NCI-H524 (cell line): ENCODE measurements at places on chromosomes 6 and 20.

DNA sequence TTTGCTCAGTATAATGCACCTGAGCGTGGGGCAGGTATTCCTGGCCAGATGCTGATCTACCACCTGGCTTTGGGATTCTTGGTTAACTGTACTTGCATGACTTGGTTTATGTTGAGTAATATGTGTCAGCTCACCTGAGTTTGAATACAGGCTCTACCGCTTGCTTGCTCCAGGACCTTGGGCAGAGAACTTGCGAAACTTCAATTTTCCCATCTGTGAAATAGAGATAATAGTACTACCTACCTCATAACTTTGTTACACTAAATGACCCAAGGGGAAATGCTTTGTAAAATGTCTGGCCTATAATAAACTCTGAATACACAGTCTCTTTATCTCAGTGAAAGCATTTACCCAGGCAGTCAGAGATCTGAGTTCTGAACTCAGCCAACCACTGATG, 51.8 kb downstream of the SCAND1 start:
- DNase-seq, result no peak

DNA sequence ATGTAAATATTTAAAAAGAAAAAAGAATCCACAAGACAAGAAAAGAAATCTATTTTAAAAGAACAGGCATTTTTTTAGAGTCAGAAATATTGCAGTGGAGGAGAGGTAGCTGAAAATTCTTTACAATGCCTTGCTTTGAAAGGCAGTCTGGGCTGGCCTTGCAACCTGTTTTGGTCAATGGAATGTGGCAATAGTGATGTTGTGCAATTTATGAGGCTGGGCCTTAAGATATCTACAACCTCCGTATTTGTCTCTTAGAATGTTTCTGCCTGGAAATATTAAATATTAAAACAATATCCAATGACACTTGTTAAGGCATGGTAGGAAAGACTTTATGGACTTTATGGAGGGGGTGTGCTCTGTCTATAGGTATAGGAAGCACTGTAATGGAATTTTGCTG, 14.8 kb upstream of the SCGN start:
- DNase-seq, result no peak

DNA sequence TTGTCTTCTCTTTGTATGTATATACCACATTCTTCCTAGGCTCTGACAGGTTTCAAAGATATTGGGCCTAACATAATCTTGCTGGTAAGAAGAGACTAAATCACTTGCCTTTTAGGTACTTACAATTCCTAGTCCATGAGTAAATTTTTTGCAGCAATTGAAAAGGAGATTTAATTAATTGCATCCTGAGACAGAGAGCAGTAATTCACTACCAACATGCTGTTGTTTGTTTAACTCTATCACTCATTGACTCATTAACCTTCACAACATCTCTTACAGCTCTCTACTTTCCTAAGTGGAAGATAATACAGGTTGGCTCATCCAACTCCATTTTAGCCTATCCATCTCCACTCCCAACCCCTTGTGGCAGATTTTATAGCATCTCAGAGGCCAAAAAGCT, 280.4 kb downstream of the ALDH8A1 start:
- no peak for DNase-seq

- DNase-seq, result no peak
Measured at GRCh38 chr6:32759669-32760068, 3.7 kb downstream of the HLA-DQB2 start.

- DNase-seq, result no peak
Measured at GRCh38 chr6:38404355-38404754, 235.4 kb downstream of the BTBD9 start.

DNA sequence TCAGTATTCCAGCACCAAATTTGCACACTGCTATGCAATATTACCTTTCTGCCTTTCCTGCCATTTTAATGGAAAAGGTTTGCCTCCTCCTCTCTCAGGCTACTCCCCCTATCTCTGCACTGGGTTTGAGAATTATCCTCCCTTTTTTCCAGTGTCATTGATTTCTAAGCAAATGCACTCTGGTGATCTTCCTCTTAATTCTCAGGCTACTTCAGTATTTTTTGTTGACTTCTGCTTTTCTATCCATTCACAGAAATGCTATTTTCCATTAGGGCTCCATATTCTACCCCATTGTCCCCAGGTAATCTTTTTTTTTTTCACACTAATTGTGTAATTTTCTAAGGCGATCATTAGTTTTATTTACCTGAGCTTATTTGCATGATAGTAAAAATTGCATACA, 144.0 kb downstream of the GJA1 start:
- no peak for DNase-seq

DNA sequence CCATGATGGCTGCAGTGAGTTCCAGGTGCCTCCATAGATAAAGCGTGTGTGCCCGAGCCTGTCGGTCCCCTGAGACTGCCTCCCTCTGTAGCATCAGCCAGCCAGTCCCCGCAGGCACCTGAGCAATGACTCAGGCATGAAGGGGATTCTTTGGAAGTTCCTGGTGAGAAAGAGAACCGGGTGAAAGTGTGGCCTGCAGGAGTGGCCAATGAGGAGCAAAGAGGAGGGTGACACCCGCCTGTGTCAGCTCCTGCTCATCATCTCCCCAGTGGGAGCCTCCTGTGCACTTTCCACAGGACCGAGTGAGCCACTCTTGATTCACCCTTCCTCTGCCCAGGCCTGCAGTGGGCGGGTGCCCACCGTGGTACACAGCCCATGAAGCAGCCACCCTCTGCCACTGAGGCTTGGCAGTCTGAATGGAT, 71.2 kb upstream of the PTPN1 start:
- no peak for DNase-seq

DNA sequence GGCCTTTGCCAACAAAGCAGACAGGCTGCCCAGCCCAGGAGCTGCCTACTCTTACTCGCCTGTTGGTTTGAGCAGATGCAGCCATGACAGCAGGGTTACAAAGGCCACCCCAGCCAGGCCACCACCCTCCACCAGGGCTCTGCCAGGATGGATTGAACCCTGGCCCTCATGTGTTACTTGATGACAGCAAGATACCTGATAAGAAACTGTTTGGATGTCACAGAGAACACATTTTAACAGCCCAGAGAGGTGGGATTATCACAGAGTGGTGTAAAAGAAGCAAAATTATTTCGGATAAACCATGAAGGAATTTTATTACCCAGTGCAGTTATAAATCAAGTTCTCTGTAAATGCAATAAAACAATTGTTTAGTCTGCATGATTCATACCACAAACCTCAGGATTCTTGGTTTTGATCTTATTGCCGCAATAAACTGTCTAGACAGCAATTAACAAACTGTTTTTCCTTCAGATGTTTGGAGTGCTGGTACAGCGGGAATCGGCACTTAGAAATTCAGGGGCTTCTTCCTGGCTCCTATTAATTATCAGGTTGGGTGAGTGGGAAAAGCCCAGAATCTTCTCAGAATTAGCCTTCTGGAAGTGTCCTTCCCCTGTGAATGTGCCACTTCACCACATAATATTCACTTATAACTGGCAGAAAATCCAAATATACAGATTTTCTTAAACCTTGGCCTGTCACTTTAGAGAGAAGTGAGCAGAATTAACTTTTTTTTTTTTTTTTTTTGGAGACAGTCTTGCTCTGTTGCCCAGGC, 58.0 kb upstream of the SALL4 start:
- no peak for DNase-seq

DNA sequence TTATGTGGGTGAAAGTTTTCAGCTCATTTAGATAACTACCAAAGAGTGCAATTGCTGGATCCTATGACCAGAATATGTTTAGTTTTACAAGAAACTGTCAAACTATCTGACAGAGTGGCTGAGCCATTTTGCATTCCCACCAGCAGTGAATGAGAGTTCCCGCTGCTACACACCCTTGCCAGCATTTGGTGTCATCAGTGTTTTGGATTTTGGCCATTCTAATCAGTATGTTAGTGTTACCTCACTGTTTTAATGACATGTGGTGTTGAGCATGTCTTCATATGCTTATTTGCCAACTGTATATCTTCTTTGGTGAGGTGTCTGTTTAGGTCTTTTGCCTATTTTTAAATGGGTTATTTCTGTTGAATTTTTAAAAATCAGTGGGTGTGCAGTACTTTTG, 120.9 kb downstream of the CFAP61 start:
- no peak for DNase-seq

DNA sequence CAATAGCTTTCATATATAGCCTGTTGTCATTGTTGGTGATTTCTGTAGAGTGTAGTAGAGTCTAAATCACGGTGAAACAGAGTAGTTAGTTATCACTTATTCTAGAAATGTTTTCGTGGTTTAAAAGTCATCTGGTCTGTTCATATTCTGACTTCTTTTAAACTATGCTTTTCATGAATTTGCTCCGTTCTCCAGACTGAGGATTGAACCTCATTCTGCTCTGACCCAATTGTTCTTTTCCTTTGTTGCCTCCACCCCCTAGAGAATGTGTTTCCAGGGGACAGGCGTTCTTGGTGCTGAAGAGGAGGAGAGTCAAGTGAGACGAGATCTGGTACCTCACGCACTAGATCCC, 748 bp upstream of the ZNF292 start:
- peak; percentile 83 for DNase-seq

GRCh38 chr6:111957623-111958315, 84.5 kb upstream of the FYN start:
- peak; percentile 53 for DNase-seq

- DNase-seq, result no peak
Measured at GRCh38 chr20:59895908-59896307, 37.5 kb downstream of the SYCP2 start.

- no peak for DNase-seq
Measured at GRCh38 chr6:42923666-42924065, 5.6 kb upstream of the CNPY3 start.

DNA sequence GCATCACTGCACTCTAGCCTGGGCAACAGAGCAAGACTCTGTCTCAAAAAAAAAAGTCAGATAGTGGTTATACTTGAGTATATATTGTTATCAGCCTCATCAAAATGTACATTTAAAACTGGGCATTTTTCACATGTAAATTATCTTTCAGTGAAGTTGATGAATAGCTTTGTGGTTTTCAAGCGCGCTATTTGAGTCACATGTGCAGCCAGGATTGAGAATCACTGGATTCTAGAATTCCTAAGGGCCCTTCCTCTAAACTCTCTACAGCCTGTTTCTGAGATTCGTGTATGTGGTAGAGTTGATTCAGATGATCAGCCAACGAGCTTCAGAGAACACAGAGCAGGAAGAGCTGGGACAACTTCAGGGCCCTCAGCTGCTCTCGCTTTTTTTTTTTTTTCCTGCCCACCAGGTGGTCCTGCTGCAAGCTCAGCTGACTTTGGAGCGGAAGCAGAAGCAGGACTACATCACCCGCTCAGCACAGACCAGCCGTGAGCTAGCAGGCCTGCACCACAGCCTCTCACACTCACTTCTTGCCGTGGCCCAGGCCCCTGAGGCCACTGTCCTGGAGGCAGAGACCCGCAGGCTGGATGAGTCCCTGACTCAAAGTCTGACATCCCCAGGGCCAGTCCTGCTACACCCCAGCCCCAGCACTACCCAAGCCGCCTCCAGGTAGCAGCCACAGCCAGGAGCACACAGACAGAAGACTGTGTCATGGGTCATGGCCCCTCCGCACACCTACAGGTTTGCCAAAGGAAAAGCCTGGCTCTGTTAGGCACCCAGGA, 18.3 kb downstream of the C20orf173 start:
- DNase-seq, result no peak

- no peak for DNase-seq
Measured at GRCh38 chr6:107330168-107330567, 129.2 kb downstream of the PDSS2 start.

- DNase-seq, result no peak
Measured at GRCh38 chr6:112781241-112781640, 434.1 kb downstream of the RFPL4B start.

DNA sequence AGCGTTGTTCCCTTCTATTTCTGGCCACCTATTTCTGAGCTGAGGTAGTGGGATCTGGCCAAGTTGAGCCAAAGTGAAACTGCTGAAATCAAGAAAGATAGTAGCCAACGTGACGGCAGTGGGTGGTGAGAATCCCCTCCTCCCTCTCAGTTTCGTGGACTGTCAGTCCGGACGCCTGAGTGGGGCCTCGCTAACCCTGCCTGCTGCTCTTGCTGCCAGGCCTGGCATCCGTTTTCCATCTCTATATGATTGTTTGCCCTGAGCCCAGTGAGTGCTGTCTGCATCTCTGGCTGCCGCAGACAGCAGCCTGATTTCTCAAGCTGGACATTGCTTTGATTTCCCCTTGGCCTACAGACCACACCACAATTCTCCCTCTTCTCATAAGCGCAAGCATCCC, 23.5 kb upstream of the PAX1 start:
- no peak for DNase-seq

GRCh38 chr6:149484733-149485700, at the start of gene ZC3H12D:
Gene ZC3H12D, minus strand, starts transcription at chr6:149485014. Its CDS starts 10,471 bp downstream, at chr6:149474543.
- no peak for DNase-seq

GRCh38 chr20:18567739-18568091, 483 bp downstream of the SMIM26 start:
- DNase-seq, result peak; percentile 30

DNA sequence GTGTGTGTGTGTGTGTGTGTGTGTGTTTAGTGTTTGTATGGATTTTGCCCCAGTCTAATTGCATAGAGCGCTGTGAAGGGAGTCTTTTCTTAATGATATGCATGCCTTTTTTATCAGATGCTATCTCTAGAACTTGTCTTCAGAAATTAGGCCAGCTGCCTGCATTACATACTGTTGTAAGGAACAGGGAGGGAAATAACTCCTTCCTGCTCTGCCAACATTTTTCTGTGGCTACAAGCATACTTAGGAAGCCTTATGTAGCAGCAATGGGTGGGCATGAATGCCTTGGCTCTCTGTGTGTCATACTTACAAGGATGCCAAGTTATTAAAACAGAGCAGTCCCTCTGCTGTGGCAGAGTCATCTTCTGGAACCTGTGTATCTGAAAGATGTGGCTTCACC, 8.0 kb upstream of the COL21A1 start:
- no peak for DNase-seq

DNA sequence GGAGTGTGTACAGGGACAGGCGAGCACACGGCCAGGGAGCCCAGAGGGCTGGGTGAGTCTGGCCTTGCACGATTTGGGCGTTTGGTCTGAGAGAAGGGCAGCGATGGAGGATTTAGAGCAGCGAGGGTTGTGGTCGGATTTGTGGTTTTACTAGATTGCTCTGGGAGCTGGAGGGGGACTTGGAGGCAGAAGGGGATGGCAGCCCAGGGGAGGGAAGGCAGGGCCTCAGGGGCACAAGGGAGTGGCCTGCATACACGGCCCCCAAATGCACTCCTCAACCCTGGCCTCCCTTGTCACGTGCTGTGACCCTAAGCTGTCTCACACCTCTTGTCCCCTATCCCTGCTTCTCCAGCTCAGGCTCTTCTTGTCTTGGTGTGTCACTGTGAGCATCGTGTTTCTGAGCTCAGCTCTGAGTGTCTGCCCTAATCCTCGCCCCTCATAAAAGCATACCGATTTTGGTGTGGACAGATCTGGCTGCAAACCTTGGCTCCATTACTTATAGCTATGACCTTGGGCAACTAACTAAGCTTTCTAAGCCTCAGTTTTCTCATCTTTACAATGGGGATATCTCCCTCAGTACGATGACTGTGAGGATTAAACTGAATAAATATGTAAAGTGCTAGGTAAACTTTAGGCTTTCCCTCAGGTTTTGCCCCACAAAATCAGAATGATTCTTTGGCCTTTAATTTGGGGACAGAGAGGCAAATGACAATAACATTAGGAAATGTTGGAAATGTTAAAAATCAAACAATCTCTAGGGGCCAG, 120.1 kb upstream of the ARMC2 start:
- DNase-seq, result no peak
